Activated CD8-positive, alpha-beta memory T cell treated with anti-CD3 and anti-CD28 coated beads for 4 hours (primary cell): ENCODE measurements at places on chromosomes 13 and 19.

GRCh38 chr19:3516675-3517207 is 10.6 kb downstream of the FZR1 start:
- DNase-seq: no peak

- DNase-seq: no peak
These were observed 14.9 kb downstream of the FGF21 start for GRCh38 chr19:48770266-48770665.

GRCh38 chr13:36432106-36432544 is at the start of gene CCNA1:
Gene CCNA1 (plus strand): TSS chr13:36432495. CDS start chr13:36433057, 562 bp downstream.
- no peak for DNase-seq

- no peak for DNase-seq
These were observed 334.0 kb downstream of the LIG4 start for GRCh38 chr13:107881362-107881761.

DNA sequence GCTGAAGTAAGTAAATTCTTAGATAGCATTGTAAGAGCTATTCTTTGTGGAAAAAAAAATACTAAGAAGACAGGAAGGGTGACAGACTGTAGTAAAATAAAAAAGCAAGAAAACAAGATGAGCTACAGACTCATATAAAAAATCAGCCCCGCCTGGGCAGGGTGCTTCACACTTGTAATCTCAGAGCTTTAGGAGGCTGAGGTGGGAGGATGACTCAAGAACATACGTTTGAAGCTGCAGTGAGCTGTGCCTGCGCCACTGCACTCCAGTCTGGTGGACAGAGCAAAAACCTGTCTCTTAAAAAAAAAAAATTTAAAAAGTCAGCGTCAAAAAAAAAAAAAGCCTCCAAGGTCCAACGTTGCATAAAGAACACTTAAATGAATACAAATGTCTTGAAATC is 102.1 kb downstream of the VWA8 start:
- DNase-seq: no peak

GRCh38 chr13:66859078-66859477 is 371.1 kb downstream of the PCDH9 start:
- no peak for DNase-seq

DNA sequence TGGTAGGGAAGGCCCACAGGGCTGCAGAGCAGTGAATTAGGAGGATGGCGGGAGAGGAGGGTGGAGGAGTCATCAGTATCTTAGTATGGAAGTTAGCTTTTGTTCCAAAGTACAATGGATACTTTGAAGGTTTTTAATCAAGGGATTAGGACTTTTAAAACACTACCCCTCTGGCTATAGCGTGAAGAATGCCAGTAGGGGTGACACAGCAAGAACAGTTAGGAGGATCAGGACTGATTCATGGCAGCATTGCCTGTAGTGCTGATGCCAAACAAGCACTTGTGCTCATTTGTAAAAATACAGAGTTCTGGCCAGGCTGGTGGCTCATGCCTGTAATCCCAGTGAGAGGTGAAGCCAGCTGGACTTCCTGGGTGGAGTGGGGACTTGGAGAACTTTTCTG is 46.2 kb downstream of the SKA3 start:
- no peak for DNase-seq

GRCh38 chr19:45574526-45574925 is 10.1 kb downstream of the OPA3 start:
- no peak for DNase-seq

DNA sequence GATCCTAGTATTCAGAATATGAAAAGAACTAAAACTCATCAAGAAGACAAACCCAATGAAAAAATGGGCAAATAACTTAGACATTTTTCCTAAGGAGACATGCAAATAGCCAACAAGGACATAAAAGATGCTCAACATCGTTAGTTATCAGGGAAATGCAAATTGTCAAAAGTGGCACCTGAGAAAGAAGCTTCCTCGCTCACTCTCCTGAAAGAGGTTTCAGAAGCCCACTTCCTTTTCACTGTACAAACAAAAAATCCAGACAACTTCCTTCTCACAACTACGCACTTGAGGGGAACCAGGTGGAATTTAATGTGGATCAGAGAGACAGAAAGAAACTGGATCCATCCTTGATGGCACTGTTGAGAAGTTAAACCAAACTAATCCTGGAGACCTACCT is 41.5 kb downstream of the KLF12 start:
- DNase-seq: no peak

- DNase-seq: no peak
These were observed 8.1 kb downstream of the SULT2B1 start for GRCh38 chr19:48560095-48560530.

GRCh38 chr19:3392480-3392879 is 26.1 kb downstream of the NFIC start:
- no peak for DNase-seq

- peak; percentile 36 for DNase-seq
These were observed 746.6 kb downstream of the UQCRFS1 start for GRCh38 chr19:28466107-28467045.

DNA sequence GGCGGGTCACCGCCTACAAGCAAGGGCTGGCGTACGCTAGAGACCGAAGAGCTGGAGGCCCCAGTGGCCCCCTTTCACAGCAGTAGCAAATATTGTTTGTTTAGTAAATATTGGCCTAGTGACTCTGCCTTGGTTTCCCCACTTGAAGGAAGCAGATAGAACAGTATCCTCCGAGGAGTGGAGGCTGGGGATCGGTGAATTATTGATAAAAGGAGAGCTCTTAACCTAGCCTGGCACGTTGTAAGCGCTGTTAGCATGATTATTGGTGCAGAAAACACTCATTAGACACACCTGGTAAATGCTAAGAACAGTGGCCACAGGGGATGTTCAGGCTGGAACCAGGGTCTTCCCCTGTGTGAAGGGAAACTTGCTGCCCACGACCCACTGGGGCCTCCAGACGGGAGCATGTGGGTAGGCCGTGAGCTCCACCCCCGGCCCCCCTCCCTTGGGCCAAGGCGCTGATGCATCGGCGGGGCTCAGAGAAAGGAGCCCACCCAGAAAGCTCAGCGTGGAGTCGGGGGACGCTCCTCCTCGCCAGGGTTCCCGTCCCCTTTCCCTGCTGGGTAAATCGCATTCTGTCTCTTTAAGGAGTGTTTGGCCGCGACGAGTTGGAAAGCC is 2.3 kb downstream of the IER2 start:
- no peak for DNase-seq

- DNase-seq: no peak
These were observed 16.2 kb upstream of the MIR17HG start for GRCh38 chr13:91331047-91331915.

GRCh38 chr19:47024502-47024901 is 4.9 kb downstream of the NPAS1 start:
- no peak for DNase-seq

DNA sequence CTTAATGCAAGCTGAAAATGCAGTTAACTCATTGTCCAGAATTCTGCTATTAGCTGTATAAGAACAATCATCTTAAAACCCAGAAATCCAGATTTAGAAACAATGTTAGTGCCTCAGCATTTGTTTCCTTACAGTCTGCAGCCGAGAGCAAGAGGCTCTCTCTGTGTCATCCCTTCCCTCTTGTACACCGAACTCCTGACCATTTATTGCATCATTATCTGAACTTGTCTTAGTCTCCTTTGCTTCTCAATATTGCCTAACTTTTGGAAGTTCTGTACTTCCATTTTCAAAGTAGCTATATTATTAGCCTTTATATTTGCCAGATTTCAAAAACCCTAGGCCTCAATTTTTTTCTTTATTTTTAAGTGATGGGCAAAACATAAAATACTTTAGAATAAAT is 27.1 kb downstream of the RNASEH2B start:
- DNase-seq: no peak

DNA sequence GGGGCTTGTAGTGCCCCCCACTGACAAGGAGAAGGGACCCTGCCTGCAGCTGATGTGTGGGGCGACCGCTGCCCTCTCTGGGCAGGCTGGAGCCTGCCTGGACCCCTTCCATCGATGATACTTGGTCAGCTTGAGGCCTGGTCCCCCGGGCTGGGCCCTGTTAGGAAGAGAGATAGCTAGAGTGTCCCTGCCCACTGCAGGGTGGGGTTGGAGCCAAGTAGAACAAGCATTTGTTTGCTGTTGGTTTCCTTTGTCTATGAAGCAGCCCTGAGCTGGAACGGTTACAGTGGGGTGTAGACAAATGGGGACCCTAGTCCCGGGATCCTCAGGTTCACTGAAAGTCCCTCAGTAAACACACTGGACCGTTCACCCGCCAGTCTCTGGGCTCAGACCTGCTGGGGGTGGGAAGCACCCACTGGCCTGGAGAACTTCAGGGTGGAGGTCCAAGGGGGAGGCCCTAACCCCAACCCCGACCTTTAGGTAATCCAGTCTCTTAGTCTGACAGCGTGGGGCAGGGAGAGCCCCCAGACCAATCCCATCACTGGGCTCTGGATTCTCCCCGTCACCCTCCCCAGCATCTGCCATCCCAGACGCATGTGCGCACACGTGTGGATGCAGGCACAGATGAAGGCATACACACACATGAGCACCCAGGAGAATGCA is 204.8 kb upstream of the ZNF536 start:
- DNase-seq: no peak

GRCh38 chr19:55720801-55721200 is 17.4 kb downstream of the NLRP9 start:
- DNase-seq: no peak

- no peak for DNase-seq
These were observed 428.6 kb downstream of the RFC3 start for GRCh38 chr13:34246511-34246910.

GRCh38 chr13:106182404-106182803 is 353.1 kb downstream of the EFNB2 start:
- DNase-seq: no peak

GRCh38 chr13:106418556-106418955 is 116.9 kb downstream of the EFNB2 start:
- DNase-seq: no peak

DNA sequence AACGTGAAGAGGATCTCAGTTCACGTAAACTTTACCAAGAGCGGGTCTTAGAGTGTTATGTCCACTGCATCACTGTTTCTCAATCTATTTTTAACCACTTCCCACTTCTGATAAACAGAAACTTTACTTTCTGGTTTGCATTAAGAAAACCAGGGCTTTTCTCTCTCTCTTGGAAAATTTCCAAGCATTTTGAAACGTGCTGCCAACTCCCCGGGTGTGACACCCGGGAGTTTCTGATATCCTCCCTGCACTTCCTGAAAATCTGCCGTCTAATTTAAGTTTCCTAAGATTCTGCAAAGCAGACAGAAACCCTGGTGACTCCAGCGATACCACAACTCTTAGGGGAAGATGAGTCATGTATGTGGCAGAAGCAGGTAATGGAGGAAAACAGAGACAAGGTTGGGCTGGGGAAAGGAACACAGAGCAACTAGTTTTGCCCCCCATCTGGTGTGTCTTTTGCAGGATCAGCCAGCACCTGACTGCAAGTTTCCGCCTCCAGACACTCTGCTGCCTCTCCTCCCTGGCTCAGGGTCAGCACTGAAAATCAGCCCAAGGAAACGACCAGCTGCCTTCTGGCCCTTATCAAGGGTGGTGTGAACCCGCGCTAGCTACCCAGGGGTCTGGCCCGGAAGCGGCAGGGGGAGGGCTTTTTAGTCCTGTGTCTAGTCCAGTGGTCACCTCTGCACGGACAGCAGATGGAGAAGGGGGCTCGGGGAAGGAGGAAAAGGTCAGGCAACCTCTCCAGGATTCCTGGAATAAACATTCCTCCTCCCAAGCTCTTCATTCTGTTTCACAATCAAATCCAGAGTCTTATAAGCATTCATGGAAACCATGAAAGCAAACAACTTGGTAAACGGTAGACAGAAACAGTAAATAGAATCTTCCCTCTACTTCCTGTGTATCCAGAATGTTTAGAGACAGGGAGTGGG is 11.3 kb upstream of the FFAR2 start:
- DNase-seq: peak; percentile 21

DNA sequence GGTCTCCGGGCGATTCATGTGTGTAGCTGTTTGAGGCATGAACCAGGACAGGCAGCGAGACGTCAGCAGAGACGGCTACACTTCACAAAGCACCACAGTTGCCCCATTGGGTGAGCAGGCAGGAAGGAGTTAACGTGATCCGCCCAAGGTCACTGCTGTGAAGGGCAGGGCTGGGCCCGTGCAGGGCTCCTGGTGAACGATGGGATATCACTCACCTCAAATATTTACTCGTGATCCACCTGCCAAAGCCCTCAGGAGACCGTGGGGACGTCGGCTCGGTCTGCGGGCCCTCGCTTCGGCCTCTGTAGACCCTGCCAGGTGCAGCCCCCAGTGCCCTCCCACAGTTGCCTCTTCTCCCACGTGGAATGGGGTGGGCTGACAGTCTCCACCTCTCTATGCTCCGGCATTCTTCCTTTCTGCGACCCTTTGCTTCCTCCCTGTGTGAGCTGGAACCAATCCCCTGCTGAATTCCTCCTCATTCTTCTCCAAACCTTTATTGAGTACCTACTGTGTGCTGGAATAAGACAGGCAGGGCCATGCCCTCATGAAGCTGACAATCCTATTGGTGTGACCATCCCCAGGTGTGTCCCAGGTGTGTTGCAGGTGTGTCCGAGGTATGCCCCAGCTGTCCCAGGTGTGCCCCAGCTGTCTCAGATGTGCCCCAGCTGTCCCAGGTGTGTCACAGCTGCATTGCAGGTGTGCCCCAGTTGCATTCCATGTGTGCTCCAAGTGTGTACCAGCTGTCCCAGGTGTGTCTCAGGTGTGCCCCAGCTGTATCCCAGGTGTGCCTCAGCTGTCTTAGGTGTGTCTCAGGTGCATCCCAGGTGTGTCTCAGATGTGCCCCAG is 2.0 kb upstream of the GRK1 start:
- no peak for DNase-seq

DNA sequence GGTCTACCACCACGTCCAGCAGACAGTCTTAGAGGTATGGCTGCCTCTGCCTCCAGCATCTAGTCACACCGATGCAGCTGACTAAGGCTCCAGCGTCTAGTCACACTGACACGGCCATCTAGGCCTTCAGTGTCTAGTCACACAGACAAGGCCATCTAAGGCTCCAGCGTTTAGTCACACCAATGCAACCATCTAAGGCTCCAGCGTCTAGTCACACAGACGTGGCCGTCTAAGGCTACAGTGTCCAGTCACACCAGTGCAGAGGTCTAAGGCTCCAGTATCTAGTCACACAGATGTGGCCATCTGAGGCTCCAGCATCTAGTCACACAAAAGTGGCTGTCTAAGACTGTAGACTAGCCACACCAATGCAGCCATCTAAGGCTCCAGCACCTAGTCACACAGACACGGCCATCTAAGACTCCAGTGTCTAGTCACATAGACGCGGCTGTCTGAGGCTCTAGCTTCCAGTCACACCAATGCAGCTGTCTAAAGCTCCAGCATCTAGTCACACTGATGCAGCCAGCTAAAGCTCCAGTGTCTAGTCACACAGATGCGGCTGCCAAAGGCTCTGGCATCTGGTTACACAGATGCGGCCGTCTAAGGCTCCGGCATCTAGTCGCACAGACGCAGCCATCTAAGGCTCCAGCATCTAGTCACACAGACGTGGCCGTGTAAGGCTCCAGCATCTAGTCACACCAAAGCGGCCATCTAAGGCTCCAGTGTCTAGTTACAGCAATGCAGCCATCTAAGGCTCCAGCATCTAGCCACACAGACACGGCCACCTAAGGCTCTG is 55.1 kb downstream of the KLF2 start:
- no peak for DNase-seq

GRCh38 chr19:29672933-29673336 is 7.7 kb downstream of the PLEKHF1 start:
- DNase-seq: peak; percentile 86
